ENCODE measurements at places on chromosomes 13 and 19.

GRCh38 chr19:19137556-19138108, 646 bp downstream of the TMEM161A start:
- no peak for DNase-seq

GRCh38 chr19:18796239-18796638, 5.1 kb upstream of the COMP start:
- DNase-seq: no peak

GRCh38 chr13:32622827-32623226, 36.6 kb downstream of the PDS5B start:
- DNase-seq: no peak

DNA sequence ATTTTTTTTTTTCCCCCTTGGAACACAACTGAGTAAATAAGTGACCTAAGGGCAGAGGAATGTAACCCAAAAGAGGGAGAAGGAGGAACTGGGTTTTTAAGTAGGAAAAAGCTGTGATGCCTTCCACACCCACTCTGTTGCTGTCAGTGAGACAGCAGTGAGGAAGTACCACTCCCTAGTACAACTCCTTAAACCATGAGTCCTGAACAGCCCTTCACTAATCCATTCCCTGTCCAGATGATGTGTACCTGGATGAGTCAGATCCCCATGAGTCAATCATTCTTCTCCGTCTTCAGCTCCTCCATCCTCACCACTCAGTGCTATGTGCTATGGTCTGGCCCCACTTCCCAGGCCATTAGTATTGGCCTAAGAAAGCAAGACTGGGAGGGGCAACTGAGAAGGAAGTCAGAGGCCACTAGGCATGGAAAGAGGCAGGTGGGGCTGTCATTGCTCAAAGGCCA, 12.9 kb upstream of the CXCL17 start:
- DNase-seq: no peak

DNA sequence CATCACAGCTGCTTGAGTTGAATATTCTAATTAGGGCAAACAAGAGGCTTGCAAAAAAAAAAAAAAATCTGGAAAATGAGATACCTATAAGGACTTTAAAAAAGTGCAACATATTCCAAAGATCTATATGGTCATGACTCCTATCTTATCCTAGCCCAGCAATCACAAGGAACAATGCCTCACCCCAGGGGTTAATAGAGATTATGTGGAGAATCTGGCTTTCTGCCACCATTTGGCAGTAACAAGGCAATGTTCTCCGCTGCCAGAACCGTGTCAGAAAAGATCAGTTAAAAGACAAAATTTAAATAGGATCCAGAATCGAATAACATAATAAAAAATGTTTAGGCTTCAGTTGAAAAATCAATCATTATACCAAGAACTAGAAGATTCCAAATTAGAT, 1643.2 kb upstream of the PRR20A start:
- DNase-seq: no peak

DNA sequence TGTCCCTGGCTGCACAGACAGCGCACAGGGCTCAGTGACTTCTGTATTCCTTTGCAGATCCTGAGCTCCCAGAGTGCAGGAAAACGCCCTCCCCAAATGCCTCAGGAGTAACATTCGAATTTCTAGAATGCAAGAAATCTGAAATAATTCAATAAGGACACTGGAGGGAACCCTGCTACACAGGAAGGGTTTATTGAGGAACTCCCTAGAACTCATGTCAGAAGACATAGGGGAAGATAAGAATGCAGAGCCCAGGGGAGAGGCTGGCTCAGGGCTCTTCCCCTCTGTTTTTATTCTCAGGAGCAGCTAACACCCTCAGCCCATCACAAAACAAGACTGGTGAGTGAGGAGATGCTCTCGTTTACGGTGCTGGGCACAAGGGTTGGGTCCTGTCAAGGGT, 6.8 kb downstream of the LILRA1 start:
- DNase-seq: no peak

DNA sequence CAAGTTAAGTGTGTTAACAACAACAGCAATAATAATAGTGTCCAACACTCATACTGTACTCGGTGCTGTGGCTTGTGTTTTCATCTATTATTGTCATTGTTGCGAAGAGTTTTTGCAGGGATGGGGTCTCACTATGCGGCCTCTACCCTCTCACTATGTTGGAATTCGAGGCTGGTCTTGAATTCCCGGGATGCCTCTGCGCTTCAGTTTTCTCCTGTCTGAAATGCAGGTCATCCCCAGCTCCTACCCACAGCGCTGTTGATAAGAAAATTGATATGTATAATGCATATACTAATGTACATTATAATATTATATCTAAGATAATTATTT, 4.9 kb upstream of the SBK3 start:
- DNase-seq: no peak

- no peak for DNase-seq
Observed at GRCh38 chr13:41326661-41327060, 15.6 kb downstream of the NAA16 start.

- no peak for DNase-seq
Observed at GRCh38 chr19:29104605-29105241, 108.2 kb downstream of the UQCRFS1 start.

- DNase-seq: no peak
Observed at GRCh38 chr13:105904034-105904742, 631.3 kb downstream of the EFNB2 start.

- DNase-seq: no peak
Observed at GRCh38 chr13:113862931-113863523, 849 bp downstream of the GAS6 start.

DNA sequence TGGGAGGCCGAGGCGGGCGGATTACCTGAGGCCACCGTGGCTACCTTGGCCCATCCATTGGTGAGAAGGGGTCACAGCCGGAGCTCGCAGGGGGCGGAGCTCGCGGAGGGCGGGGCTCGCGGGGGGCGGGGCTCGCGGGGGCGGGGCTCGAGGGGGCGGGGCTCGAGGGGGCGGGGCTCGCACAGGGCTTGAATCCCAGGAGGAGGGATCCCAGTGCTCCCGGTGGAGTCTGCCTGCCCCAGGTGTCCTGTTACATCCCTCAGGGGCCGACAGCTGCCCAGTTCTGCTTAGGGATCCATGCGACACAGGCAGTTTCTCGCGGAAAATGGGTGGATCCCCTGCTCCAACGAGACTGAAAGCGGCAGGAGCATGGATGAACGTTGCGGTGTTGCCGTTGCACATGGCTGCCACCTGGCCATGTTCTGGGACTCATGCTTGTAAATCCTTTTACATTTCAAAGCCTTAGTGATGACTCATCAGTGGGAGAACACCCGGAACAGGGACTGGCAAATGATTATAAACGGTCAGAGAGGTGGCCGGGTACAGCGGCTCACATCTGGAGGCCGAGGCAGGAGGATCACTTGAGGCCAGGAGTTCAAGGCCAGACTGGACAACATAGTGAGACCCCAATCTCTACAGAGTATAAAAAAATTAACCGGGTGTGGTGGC, 25.1 kb downstream of the TMPRSS9 start:
- DNase-seq: peak; percentile 91

- DNase-seq: no peak
Observed at GRCh38 chr13:62910541-62911060, 1495.0 kb upstream of the PCDH20 start.

DNA sequence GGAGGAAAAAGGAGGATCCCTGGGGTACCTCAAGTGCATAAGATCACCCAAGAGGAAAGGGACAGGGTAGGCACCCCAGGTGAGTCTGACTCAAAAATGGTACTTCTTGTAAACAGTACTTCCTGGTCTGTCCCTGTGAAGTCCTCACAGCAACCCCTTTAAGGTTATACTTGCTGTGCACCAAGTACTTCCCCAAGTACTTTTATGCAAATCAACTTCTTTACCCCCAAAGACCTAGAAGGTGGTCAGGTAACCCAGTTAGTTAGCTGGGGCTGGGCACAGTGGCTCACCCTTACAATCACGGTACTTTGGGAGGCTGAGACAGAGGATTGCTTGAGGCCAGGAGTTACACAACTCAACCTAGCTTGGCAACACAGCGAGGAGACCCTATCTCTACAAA, 2.5 kb downstream of the CALR start:
- DNase-seq: no peak

DNA sequence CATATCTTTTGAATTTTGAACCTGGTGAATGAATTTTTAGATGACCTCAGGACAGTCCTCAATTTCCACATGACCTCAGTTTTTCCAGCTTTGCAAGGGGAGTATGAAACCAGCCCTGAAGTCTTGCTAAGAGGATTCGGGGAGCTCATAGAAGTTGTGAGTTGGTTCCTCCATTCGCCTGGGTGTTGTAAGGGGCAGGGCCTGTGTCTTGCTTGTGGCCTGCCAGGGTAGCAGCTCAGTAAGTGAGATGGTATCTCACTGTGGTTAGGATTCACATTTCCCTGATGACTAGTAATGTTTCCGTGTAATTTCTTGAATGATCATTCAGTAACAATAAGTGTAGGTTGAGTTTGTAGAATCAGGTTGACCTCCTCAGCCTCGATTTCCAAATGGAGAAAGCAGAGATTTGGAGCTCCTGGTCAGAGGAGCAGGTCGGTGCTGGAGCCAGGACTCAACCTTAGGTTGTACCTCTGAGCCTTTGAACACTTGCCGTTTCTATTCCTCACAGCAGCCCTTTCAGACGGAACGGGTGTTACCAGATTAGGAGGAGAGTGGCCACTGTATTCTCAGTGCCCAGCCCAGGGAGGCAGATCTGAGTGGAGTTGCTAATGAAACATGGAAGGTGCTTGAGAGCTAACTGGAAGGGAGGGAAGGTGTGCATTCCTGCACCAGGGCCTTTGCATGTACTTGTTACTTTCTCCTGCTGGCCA, 14.6 kb downstream of the NACC1 start:
- DNase-seq: no peak

GRCh38 chr13:51806566-51806965, 2.6 kb upstream of the DHRS12 start:
- peak; percentile 21 for DNase-seq

- DNase-seq: no peak
Observed at GRCh38 chr19:8306235-8307054, 1.7 kb downstream of the CD320 start.

DNA sequence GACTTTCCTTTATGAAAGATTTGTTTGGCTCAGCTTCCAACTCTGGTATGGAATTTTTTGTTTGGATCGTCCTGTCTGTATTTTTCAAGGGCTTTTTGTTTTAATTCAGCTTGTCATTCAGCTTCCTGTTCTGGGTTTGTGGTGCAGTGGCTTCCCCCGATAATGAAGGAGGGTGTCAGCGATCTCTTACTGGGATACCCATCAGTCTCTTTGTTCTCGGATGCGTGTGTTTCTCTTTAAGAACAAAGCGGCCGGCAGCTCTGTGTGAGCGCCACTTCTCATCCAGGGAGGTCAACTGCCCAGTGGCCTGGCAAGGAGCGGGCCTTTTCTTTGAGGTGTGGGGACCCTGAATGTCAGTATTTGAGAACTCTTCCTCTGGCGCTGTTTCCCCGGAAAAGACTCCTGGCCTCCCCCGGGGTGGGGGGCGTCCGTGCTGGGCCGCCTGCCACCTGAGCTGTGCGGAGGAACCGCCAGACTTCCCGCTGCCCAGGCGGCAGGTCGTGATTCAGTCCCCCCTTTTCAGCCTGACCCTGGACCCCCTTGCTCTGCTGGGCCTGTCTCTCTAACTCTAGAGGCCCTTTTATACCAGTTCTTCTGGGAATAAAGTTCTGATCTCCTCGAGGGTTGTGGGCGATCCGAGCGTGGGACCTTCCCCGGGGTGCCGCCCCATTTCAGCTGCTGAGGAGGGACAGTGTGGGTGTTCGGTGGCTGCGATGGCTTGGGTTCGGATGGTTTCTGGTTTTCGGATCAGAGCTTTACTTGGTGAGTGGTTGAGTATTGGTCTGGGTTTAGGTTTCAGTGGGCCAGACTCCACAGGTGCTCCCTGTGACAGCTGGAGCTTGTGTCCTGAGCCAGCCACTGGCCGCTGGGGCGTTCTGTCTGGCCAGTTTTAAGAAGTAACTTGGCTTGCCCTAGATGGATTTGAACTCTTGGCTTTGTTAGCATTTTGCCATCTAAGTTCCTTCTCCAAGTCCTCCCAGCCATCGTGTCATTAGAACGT, 3.4 kb downstream of the SF3A2 start:
- no peak for DNase-seq
